GM19239 (cell line): ENCODE measurements at places on chromosomes 2 and 18.

DNA sequence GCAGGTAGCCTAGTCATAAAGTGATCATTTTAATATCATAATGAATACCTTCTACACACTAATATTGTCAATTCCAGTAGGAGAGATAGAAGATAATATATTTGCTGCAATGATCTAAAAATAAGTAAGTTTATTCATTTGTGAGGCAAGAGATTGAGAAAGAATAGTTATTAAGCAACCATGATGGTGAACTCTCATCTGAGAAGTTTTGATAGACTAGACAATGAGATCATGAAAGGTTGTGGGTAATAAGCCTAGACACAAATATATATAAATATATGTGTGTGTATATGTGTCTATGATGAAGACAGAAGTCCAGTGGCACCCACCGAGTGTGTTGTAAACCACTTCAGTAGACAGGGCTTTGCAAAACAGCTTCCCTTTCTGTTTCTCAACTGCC lies 181.0 kb upstream of the CHST9 start:
- no peak for DNase-seq

DNA sequence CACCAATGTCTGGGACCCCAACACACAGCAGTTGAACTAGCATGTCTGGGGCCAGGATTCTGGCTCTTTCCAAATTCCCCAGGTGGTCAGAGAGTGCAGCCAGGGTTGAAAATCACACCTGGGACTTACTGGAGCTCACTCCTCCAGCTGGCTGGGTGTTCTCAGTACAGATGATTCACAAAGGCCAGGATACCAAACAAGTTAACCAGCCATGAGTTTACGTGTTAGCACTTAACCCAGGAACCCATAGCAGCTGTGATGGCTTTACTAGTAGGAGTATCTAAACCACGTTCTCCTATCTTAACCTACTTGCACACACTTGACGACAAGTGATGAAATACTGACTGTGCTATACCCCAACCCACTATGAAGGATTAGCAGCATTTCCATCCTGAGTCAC lies 222.8 kb downstream of the FBXO15 start:
- DNase-seq = no peak

- DNase-seq = no peak
Observed at GRCh38 chr2:240914645-240915525, 8.7 kb downstream of the CROCC2 start.

- DNase-seq = no peak
Observed at GRCh38 chr18:77571743-77572142, 322.1 kb downstream of the GALR1 start.

GRCh38 chr2:6008186-6008585 lies 316.0 kb downstream of the SOX11 start:
- DNase-seq = no peak
